ENCODE measurements at places on chromosomes 12 and 14.

DNA sequence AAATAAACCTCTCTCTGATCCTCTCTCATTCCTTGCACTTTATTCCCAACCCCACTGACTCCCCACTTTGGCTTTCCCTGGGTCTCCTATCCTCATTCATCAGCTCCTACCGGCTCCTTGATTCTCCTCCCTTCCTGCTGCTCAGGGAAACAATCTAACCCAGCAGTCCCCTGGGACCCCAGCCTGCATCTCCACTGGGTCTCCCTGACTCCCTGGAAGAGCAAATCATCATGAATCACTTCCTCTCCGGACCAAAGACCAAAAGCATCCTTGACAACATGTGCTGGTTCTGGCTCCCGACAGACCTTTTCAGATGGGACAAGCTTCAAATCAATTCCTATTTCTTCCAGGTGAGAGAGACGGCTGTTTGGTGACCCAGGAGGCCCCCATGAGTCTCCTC, 76.6 kb downstream of the HSPB8 start:
- DNase-seq = no peak

DNA sequence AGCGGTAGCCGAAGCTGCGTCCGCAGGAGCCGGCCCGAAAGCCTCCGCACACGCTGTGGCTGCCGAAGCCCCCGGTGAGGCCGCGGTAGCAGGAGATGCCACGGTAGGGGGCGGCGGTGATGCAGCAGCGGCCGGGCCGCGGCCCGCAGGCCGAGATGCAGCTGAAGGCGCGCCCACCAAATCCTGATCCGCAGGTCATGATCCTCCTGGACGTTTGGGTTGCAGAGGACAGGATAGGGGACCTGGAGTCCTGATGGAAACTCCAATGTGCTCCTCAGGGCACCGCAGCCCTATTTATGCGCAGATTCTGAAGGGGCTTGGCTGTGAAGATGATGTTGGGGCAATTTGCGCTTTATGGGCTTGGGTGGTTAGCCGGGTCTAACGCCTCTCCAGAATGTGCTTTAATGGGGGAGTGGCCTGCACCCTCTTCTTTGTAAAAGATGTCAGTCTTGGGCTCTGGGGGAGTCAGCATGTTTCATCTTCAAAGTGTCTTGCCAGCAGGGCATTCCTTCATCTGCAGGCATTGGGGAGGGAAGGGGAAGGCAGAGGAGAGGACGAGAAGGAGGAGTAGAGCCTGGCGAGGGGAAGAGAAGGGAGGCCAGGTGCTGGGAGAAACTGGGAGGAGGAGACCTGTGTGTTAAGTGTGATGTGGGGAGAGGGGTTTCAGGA, at the start of gene KRT81:
KRT81 (minus strand) TSS at position 268 of the 669 bp plus-strand sequence; CDS start at position 199, 69 bp downstream.
- DNase-seq = no peak

- peak; percentile 68 for DNase-seq
These were observed 838 bp downstream of the LRIG3 start for GRCh38 chr12:58919231-58920101.

- no peak for DNase-seq
These were observed 84.0 kb upstream of the PRICKLE1 start for GRCh38 chr12:42673535-42673934.

- DNase-seq = no peak
These were observed 26.4 kb upstream of the ZFP36L1 start for GRCh38 chr14:68819260-68819691.

DNA sequence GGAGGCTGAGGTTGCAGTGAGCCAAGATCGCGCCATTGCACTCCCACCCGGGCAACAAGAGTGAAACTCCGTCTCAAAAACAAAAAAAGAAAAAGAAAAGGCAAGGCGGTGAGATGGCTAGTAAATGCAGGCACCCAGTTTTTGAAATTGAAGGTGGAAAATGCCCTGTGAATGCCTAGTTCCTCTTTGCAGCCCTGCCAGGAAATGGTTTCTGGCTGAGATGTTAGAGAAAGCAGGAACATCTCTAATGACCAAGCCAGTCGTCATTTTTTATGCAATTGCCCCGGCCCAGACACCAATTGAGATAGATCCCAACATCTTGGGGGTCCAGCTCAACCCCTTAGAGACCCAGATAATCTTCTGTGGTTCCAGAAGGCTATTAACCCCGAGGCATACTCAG, 17.0 kb downstream of the SLC8A3 start:
- DNase-seq = peak; percentile 4

GRCh38 chr12:24561882-24562770, 386.8 kb downstream of the BCAT1 start:
- peak; percentile 13 for DNase-seq

DNA sequence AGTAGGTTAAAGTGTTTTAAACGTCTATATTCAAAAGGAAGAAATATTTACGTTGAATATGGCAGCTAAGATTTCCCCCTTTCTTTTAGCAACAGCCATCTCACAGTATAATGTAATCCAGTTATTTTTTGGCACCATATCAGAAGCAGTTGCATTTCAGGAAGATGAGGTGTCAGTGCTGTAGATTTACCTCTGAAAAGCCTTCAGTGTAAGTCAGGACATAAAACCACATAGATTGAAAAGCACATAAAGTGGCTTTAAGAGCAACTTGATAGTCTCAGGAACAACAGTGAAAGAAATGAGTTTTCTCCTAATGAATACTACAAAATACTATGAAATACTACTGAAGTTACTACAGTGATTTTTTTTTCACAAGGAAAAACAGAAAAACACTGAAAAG, 6.9 kb downstream of the MLH3 start:
- DNase-seq = no peak

GRCh38 chr12:90044069-90044468, 335.4 kb upstream of the ATP2B1 start:
- no peak for DNase-seq

- DNase-seq = no peak
These were observed 373.4 kb downstream of the TMEM121 start for GRCh38 chr14:105899657-105900397.

DNA sequence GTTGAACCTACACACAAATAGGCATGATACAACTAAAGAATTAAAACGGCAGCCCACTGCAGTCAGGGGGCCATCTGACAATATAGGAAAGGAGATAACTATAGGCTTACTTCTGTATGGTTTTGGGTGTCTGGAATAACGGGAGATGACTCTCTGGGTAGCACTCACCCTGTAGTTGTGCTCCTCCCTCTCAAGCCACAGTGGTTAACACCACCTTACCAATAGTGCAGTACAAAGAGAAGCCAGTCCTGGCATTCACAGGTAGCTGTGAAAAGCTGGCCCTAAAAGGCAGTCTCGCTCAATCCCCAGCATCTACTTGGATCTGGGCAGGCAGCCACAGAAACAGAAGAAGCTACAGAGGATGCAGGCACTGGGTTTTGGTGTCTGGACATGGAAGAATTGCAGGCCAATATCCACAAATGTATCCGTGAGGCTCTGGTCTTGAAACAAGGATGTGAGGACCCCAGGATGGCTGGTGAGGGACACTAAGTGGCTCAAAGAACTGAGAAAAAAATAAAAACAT, 93.0 kb downstream of the DPF3 start:
- DNase-seq = no peak

- no peak for DNase-seq
These were observed 1717.7 kb upstream of the SEL1L start for GRCh38 chr14:83251402-83251801.

DNA sequence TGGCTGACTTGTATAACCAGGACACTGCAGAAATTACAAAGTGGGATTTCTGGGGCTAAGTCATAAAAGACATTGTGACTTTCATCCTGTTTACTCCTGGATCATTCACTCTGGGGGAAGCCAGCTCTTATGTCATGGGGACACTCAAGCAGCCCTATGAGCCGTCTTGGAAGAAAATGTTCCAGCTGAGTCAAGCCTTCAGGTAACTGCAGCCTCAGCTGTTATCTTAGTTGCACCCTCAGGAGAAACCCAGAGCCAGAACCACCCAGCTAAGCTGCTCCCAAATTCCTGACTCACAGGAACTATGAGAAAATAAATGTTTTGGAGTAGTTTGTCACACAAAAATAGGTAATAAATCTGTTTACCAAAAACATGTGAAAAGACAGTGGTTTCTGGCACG, 43.1 kb upstream of the GXYLT1 start:
- no peak for DNase-seq

DNA sequence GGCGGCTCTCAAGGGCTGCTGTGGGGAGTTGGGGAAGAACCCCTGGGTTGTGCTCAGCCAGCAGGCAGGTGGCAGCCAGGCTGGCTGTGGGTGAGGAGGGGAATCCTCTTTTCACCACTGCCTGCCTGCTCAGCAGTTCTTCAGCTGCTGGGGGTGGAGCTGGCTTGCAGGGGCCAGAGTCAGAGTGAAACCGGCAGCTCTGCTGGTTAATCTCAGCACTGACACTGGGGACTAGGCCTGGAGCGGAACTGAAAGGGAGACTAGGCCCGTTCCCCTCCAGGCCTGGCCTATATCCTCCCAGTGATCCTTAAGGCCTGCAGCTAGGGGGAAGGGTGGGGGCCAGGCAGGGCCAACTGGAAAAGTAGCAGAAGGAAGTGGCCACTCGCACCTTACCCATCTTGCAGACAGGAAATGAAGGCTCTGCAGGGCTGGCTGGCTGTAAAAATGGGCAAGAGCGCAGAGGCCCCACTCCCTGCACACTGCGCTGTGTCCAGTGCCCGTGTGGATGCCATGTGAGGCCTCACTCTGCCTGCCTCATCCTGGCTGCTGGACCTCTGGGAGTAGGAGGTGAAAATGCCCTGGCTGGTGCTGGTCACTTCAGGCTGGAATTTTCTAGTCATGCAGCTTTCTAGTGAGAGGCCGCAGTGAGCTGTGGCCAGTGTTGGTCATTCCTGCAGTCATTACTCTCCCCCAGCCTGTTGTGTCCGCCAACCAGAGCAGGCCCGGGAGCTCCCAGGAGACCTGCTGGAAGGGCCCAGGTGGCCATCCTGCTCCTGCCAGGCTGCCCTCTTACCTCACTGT, 39.4 kb downstream of the SH2B3 start:
- peak; percentile 97 for DNase-seq

DNA sequence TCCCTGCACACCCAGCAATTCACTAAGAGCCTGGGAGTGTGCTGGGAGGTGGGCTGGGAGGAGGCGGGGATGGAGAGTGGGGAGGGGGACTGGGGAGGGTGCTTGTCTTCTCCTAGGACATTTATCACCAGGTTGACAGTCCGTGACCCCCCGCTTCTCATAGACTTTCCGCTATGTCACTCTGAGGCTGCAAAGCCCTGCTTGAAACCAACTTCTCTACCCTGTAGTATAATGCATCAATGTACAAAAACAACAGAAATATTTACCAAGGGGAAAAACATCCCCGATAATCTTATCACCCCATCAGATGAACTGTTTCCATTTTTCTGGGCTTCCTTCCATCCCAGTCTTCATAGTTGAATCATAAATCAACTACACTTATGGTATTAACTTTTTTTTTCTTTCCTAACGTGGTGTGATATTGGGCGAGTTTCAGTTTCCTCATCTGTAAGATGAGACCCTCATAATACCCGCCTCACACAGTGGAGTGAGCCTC, 28.6 kb upstream of the BATF start:
- DNase-seq = no peak

GRCh38 chr12:460261-461230, 807 bp downstream of the B4GALNT3 start:
- DNase-seq = no peak

DNA sequence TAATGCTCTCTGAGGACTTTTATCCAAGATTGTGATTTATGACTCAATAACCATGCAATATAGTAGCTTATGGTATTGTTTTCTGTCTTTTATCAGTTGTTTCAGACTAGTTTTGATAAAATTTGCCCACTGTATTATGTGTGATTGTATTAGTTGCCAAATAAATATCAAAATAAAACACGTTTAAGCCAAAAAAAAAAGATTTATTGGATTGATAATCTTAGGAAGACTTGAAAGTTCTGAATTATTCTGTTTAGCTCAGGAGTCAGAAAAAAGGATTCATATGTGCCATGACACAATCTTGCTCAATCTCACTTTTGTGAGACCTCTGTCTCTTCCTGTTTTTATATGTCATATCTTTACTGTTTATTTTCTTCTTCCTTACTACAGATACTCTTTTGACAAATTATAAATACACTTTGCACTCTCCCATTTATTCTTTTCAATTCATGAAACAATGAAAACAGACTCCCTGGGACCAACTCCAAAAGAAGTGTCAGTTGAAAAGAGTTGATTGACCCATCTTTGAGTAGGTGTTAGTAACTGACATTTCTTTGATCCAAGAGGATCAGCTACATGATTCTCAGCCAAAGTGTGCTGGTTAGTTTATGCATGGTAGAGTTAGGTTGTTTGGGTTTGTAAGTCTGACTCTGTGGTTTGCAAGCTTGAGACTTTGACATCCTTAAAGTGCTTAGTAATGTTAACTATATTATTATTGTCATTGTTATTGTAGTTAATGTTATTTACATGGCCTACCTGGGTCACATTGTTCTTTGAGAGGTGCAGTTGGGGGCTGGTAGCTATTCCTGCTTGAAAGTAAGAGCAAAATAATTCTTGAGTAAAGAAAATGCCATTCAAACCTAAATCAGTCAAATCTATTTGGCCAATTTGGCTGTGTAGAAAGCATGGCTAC, 2.5 kb downstream of the OR6C76 start:
- no peak for DNase-seq

DNA sequence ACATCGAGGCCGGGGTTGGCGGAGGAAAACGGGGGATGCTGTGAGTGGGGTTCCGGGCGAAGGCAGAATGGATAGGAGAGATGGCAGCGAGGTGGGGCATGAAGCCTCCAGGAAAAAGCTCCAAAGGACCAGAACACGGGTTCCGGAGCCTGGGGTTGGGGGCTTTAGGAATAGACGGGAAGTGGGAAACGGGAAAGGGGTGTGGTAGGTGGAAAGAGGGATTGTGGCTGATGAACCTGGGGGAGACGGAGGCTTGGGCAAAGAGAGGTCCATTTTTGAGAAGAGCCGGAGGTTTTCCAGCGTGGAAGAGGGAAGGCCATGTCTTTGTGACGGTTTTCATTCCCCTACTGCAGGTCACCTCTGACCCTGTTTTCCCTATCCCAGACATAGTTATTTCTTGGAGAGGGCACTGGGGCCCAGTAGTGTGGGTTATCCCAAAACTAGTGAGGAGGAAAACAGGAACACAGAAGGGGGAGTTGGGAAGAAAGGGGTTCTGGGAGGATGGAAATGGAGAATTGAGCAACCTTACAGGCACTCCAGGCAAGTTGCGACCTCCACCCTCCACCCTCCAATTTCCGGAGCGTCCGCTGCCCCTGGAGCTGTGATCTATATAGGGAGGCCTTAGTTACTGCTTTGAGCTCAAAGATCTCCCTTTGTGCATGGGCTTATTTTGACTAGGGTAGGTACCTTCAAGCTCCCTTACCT, 1.1 kb downstream of the ATN1 start:
- no peak for DNase-seq

DNA sequence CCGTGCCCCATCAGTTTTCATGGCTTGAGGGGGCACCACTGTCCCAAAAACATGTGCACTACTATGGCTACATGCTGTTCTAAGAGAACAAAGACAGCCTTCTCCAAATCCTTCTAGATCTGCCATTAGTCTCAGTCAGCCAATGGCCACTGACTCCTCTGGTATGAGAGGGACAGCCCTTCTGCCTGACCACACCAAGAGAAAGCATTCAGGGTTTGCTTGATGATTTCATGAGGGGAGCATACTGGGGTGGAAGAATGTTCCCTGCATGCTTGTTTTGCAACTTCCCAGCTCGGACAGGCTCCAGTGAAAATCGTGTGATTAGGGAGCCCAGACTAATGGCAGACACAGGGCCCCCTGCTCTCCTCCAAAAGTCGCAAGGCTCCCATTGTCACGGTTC, 199.6 kb upstream of the ALG10B start:
- DNase-seq = no peak

Measured in RPMI8226 (cell line).